Smooth muscle cell of the brain vasculature (primary cell): ENCODE measurements at places on chromosomes 4 and X.

GRCh38 chr4:54542540-54543041 is 115.2 kb upstream of the KIT start:
- no peak for DNase-seq

GRCh38 chr4:133320576-133321170 is 171.6 kb downstream of the PCDH10 start:
- DNase-seq, result no peak

DNA sequence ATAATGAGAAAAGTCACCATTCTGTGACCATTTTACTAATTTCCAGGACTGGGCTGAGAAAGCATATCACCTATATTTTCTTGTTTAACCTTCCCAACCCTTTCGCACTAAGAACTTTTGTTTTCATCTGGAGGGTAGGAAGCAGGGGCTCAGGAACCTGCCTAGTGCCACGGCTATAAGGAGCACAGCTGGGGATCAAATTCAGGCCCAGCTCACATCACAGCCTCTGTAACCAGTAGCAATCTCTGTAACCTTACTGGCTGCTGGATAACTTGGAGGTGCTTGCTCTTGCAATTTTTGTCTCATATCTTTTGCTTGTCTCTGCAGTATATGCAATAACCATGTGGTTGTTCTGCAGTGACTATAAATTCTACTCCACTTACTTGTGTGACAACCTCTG is 76.7 kb upstream of the PLAC1 start:
- DNase-seq, result no peak

- no peak for DNase-seq
Measured at GRCh38 chr4:150962245-150962644, 52.8 kb downstream of the LRBA start.

DNA sequence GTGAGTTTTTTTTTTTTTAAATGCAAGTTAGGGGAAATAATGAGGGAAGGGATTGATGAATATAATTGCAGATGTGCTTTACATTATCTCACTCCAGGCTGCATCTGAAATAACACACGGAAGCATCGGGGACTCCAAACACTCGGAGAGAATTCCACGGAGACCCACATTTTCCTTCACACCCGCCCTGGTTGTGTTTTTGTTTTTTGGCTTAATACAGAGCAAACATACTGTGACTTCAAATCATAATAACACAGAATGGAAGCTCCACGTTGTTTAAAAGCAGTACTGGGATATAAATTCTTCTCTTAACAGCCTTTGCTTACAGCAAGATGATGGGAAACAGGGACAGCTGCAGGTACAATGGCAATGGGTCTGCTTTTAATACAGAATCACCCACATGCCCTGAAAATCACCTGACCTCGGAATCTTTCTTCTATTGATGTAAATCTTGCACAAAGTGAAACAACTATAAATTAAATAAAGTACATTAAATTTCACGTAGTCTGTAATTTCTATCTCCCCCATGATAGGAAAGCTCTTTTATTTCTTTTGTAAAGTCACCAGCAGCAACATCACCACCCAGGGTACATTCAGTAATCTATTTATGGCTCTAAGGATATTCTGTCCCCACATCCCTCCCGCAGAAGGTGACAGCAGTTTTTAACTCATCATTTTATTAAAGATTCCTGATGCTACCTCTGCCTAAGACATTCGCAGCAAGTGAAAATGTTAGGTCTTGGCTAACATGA is 119.3 kb downstream of the ZNF827 start:
- no peak for DNase-seq
